Ovary (tissue), 10 donors: ENCODE measurements at places on chromosomes 11 and 22. TPM values are rescaled to one million over a fixed set of nuclear protein-coding genes. Genes with fewer than 3 reads are reported as not detected.
A peak's percentile ranks its signal among the peaks of the same experiment; 100 is the strongest.

The CRYBA4 gene
- total RNA-seq, result not detected

DNA sequence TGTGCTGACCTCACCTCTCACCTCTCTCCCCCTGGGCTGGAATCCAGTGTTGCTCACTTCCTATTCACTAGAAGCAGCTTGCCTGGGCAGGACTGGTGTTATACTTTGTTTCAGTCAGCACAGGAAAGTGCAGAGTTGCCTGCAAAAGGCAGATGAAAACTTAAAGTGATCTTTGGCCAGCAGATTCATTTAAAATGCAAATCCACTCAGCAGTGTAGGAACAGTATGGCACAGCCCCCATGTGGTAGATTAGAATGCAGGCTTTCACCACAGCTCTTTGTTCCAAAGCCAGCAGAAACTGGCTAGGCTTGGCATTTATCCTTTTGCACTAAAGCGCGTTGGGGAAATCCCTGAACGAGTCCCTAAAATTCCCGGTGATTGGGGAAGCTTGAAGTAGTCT, 301.2 kb downstream of the OR4C45 start:
- no peak for DNase-seq

DNA sequence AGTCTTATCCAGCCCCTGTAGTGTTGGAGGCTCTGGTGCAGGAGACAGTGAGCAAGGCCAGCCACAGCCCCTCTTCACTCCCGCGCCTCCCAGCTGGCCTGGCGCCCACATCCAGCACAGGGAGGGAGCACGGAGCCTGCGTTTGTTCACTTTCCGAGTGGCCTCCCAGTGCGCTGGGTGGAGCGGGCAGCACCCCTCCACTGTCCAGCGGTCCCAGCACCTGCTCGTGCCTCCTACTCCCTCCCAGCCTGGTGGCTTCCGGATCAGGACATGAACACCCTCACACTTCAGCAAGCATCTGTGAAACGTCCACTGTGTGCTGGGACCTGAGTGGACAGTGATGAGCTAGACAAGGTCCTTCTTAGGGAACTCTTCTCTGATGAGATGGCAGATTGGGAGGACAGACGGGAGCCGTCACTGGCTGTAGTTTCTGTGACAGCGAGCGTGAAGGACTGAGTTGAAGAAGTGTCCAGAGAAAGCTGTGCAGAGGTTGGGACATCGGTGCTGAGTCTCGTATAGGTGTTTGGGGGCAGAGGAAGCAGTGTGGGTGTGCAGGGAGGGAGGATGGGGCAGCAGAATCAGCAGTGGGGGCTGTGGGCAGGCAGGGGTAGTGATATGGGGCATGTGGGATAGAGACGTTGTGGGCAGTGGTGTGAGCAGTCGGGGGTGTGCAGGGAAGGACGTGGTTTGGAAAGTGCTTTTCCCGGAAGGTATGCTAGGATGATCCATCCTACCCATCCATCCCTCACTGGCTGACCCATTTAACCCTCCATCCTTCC, 256.8 kb downstream of the TBC1D22A start:
- DNase-seq, result peak; percentile 82

DNA sequence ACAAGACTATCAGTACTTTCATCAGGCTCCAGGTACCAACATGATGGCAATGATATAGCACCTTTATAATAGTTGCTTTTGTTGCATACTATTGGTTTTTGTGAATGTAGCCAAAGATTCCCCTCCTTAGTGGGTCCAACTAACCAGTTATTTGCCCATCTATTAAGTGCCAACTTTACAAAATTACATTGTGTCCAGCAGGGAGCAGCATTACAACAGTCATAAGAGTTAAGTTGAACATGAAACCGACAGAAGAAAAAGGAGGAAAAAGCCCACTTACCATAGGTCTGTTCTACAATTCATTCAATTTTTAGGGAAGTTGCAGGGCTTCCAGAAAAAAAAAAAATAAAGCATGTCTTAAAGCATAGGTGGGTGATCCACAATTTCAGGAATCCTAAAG, 21.6 kb downstream of the IMMP1L start:
- no peak for DNase-seq

DNA sequence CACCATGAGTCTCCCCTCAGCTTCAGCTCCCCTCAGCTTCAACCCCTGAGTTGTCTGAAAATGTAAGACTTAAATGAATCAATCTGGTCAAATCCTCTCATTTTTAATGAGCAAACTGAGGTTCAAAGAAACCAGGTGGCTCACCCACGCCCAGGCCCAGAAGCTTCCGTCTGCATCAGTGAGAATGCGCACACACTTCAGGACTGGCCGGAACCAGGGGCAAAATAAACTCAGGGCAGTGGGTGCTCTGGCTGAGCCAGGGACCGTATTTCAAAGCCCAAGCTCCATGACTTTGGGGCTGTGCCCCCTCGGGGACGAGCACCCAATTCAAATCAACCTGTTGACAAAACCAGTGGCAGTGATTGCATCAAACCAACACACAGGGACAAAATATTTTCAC, 3.1 kb downstream of the SULT4A1 start:
- DNase-seq, result peak; percentile 5

- no peak for DNase-seq
Measured at GRCh38 chr22:23236440-23237184, 56.3 kb downstream of the BCR start.

DNA sequence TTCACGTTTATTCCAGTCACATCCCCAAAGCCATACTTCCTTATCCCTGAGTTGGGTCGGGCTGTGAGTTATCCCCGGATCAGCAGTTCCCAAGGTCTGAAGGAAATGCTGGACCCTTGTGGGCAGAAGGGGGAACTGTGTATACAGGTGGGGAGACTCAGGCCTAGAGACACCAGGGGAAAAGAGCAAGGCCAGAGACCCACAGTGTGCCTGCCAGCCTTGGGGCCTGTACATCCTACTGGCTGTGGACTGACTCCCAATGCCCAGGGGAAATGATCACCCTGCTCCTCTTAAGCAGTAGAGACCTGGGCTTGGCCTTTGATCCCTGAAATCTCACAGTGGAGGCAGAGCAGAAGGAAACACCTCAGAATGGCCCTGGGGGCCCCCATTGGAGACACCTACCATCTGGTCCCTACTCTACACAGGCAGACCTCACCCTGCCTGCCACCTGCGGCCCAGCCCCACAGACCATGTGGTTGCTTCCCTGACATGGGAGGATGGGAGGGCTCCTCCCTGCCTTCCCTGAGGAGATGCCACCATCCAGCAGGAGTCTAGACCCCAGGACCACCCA, 1.3 kb downstream of the SELENOM start:
- DNase-seq, result peak; percentile 40

- no peak for DNase-seq
Measured at GRCh38 chr11:65726660-65727059, 6.1 kb upstream of the RNASEH2C start.

DNA sequence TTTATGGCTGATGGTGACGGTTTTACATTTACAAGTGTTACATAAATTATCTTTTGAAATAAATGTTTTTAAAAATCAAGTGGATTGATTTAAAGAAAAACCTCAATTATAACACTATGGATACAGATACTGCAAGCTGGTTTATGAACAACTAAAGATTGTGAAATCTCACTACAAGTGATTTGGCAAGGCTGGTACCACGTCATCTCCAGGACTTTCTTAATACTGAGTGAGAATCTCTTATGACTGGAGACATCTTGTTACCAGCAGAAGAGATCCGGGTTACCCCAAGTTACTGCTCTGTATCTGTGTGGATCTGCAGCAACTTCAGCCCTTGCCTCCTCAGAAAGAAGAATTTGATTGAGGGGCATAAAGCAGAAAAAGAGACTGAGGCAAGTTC, 452.9 kb downstream of the MN1 start:
- no peak for DNase-seq
